Smooth muscle cell of the brain vasculature (primary cell): ENCODE measurements at places on chromosomes 4 and X.

GRCh38 chr4:85940151-85940550 is 419.7 kb downstream of the MAPK10 start:
- DNase-seq, result no peak

DNA sequence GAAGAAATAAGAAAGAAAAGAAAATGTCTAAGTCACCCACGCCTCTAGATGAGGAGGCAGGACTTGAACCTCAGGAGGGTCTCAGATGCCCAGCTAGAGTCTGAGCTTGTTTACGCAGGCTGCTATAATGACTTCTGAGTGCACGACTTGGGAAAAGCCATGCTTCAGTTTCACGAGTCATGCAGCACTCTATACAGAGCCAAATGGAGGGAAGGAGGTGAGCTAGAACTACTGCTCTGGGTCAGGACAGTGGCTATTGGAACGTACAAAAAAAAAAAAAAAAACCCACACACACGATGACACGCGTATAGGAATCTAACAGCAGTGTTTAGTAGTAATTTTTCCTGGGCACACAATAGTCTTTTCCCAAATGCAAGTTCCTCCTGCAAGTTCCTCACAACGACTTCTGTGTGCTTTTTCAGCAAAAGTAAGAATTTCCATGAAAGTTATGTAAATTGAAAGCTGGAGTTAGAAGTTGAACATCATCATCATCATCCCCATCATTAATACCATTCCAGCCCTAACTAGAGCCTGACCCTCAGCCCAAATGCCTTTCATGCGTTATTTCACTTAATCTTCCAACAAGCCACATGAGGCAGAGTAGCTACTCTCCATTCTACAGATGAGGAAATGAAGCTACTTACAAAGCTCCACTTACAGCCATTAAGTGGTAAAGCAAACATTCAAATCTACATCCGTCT is 36.6 kb downstream of the IRF2 start:
- no peak for DNase-seq

DNA sequence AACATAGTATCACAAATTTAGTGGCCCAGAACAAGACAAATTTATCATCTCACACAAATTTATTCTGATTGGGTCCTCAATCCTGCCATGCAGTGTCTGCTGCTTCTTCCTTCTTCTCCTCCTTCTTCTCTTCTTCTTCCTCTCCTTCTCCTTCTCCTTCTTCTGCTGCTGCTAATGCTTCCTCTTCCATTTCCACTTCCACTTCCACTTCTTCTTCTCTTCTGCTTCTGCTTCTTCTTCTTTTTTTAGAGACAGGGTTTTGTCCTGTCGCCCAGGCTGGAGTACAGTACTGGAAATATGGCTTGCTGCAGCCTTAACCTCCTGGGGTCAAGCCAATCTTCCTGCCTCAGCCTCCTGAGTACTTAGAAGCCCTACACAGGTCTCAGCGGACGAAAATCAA is 37.5 kb downstream of the FGFBP1 start:
- DNase-seq, result no peak

- DNase-seq, result no peak
Measured at GRCh38 chr4:130154901-130155300, 1058.9 kb downstream of the C4orf33 start.
